ENCODE measurements at places on chromosomes 1 and 21.

GRCh38 chr1:226646026-226646869 is 92.8 kb downstream of the ITPKB start:
- peak; percentile 19 for DNase-seq

GRCh38 chr1:235549351-235550139 is 45.3 kb upstream of the B3GALNT2 start:
- no peak for DNase-seq

DNA sequence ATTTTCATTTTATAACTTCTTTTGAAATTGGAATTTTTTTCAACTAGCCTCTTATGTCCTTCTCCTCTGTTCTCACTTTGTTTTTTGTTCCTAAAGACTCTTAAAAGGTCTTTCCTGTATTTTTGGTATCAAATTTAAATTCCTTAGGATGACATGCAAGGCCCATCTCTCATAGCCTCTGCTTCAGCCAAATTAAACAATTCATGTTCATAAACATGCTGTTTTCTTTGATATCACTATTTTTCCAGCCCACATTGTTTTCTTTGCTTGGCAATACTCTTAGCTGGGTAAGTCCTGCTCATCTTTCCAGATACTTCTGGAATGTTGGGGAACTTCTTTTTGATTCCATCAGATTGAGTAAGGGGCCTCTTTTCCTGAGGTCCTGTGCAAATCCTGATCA is 55.8 kb upstream of the GPR88 start:
- DNase-seq, result no peak

DNA sequence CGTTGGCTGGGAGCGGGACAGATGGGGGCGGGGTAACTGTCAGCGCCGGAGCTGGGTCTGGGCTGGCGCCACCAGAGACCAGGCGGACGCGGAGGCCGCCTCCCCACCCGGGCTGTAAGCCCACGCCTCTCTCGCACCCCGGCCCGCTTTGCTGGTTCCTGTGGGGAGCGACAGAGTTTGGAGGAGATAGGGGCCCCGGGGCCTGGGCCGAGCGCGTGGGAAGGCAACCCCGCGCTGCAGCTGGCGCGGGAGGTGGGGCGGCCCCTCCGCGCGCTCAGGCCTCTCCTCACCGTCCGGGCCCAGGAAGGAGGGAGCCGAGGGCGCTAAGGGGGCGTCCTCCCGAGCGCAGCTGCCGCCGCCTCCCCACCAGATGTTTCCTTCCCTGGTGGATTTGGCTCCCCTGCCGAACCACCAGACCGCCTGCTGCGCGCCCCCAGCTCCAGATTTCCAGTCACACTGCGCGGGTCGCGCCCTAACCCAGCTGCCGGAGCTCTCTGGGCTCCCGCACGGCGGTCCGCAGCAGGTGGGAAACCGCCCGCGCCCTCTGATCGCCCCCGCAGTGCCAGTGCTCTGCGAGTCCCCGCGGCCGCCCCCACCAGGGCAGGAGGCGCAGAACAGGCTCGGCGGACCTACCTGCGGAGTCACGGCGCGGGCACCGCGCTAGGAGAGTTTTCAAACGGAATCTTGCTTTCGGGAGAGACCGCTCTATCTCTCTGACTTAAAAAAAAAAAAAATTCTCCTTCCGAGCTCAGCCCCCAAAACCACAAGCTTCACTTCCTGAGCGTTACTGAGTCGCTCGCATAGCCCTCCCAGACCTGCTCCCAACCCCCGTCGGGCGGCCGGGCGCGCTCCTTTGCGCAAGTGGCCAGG is 1.1 kb downstream of the GFI1 start:
- DNase-seq, result no peak

- DNase-seq, result no peak
Observed at GRCh38 chr1:236027104-236027503, 37.8 kb downstream of the NID1 start.

DNA sequence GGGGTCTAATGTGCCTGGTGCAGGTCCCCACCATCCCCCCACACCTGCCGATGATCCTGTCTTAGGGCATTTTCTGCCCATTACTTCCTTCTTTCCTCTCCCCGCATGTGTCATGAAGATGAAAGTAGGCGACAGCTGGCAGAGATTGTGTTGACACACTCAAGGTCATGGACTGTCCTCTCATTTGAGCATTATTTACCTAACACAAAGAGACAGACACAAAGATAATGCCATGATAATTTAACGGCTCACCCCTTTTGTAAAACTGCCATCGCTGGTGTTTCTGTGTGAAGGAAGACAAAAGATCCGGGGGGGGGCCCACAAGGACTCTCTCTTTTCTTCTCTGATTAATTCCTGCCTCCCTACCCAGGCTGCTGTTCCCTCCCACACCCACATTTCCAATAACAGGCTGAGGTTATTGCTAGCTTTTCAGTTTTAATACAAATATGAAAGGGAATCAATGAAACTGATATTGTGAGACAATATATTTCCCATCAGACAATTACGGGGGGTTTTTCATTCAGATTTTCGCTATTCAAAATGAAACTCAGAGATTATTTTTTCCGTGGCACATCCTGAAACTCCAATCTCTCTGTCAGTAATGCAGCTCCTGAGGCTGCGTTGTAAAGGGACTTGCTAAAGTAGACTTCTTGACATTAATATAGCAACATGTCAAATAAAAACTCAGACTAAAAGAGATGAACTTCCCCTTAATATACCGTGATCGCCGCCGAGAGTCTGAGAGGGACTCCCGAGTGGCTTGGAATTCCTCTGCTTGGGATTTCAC is 561.1 kb downstream of the NPHP4 start:
- DNase-seq, result no peak

DNA sequence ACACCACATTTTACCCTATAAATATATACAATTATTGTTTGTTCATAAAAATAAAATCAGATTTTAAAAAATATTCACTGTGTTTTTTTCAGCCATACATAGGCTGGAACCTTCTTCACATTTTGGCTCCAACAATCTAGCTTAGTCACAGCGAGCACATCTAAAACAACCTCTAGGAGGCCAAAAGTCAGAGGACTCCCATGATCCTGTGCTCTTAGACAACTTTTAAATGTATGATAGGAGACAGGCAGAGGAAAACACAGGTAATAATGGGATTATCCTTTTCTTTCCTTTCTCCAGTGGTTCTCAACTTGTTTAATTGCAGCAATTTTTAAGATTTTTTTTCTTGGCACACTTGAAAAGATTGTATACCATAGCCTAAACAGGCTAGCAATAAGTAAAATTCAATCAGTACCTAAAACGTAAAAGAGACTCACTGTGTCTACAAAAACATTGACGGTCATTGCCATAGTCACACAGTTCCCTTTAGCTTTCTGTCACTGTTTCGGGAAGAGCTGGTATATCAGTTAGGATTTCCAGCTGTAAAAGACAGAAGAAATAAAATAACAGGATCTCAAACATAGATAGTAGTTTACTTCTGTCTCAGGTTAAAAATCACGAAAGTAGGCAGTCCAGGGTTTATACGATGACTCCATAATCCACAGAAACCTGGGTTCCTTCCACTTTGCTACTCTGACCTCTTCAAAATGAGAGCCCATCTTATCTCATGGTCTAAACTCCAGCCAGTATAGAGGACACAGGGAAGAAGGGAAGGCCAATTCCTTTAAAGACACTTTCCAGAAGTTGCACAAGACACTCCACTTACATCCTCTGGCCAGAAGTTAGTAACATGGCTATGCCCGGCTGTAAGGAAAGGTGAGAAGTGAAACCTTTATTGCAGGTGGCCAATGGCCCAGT is 39.2 kb upstream of the CR1L start:
- DNase-seq, result no peak

DNA sequence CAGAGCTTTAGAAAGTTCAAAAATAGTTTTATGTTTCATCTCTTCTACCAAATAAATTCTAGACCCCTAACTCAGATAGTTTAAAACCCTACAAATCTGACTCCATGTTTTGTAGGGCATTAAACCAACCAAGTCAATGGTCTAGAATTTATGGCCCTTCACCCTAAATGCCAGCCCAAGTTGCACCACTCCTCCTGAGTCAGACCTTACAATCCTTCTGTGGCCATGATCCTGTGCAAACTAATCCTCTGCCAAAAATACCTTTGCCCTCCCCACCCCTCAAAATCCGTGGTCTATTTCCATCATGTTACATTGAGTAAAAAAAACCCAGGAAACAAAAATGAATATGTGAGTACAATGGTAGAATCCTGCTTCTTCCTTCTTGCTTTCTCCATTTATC is 179.3 kb downstream of the NR5A2 start:
- DNase-seq, result no peak

DNA sequence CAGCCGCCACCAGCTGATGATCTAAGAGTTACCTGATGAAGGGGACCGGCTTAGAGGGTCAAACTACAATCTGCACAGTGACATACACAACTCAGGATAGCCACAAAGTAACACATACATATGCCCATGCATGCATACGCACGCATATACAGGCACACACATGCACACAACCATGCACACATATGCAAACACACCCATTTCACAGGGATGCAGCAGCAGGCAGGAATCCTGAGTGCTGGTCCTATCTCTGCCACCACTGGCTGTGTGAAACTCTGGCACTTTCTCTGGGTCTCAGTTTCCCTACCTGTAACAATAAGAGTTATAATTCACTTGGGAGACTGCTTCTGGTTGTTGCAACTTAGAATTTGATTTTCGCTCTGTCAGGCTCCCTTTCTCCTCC is 520.2 kb downstream of the PTPRU start:
- DNase-seq, result no peak

DNA sequence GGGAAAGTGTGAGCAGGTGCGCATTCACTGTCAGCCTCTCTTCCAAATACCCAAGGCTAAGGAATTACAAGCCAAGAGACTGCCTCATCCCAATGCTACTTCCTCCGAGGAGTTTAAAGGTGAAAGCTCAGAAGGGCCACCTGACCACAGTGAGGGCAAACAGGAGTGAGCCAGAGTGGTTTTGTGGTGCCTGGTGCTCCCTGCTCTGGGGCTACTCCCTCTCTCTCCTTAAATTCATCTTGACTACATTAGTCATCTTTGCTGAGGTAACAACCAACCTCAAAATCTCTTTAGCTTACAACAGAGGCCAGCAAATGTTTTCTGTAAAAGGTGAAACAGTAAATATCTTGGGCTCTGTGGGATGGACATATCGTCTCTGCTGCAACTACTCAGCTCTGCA is 14.2 kb upstream of the ZBTB8A start:
- DNase-seq, result no peak

GRCh38 chr1:112904831-112905261 is 51.1 kb downstream of the SLC16A1 start:
- DNase-seq, result no peak

DNA sequence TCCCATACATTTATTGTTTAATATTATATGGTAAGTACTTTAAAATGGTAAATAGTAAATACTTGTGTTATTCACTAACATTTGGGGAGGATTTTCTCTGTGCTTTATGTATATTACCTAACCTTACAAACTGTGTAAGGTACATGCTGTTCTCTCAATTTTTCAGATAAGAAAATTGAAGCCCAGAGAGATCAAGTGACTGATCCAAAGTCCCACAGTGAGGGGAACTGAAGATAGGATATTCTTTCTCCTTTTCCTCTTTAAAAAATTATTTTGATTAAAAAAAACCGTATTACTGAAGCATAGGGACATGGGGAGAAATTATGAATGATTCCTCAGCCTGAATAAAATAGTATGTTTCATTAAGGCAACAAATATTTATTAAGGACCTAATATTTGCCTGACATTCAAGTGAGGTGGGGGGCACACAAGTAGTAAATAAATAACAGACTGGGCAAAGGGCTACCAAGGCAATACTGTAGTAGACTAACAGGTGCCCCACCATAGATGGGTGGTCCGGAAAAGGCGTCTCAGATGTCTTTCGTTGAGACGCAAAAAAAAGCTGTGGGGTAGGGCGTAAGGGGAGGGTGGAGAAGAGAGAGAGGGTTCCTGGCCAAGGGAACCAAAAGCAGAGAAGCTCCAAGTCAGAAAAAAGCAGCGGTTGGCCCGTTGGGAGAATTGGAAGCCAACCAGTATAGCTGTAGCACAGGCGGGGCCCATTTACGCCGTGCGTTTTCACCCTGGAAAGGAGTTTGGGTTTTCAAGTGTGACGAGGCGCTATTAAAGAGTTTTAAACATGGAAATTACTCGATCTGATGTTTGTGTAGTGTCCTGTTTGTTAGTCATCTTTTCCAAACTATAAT is 944 bp upstream of the AGO3 start:
- no peak for DNase-seq

GRCh38 chr1:110375490-110375889 is 15.3 kb downstream of the SLC16A4 start:
- DNase-seq, result no peak

- DNase-seq, result no peak
Observed at GRCh38 chr1:234962340-234962989, 166.2 kb downstream of the TOMM20 start.

DNA sequence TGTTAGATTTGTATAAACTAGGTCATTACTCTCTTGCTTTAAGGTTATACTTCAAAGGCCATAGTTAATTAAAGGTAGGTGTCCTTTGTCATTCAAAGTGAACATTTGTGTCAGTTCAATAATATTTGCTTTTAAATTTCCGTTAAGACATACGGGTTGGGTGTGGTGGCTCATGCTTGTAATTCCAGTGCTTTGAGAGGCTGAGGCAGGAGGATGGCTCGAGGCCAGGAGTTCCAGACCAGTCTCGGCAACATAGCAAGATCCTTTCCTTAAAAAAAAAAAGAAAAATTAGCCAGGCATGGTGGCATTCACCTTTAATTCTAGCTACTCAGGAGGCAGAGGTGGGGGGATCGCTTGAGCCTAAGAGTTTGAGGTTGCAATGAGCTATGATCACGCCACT is 80.4 kb downstream of the KIF26B start:
- DNase-seq, result no peak

GRCh38 chr1:51009381-51009780 is 39.3 kb downstream of the CDKN2C start:
- DNase-seq, result no peak

DNA sequence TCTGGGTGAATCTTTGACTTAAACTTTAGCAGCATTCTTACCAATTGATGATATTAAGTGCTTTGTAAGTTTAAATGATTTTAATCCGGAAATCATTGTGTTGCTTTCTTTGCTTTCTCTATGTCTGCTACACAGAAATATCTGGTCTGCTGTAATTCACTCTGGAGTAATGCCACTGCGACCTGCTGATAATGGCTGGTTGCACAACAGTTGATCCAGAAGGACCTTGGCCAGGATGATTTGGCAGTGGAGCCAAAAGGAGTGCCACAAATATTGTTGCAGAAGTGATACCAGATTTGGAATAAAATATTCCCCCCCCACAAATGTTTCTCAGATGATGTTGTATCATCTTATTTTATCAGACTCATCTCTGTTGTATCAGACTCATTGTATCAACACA is 2063.9 kb downstream of the MRPL39 start:
- DNase-seq, result no peak

GRCh38 chr1:225888898-225889601 is at the start of gene LEFTY1:
TSS of gene LEFTY1 (minus strand) at chr1:225889146. CDS start at chr1:225889066, 80 bp downstream.
- DNase-seq, result no peak

GRCh38 chr1:175480343-175480822 is 263.0 kb downstream of the TNR start:
- DNase-seq, result no peak

- DNase-seq, result peak; percentile 81
Observed at GRCh38 chr1:62316135-62316534, 3.1 kb downstream of the KANK4 start.
